ENCODE measurements at places on chromosomes 7 and 10.

DNA sequence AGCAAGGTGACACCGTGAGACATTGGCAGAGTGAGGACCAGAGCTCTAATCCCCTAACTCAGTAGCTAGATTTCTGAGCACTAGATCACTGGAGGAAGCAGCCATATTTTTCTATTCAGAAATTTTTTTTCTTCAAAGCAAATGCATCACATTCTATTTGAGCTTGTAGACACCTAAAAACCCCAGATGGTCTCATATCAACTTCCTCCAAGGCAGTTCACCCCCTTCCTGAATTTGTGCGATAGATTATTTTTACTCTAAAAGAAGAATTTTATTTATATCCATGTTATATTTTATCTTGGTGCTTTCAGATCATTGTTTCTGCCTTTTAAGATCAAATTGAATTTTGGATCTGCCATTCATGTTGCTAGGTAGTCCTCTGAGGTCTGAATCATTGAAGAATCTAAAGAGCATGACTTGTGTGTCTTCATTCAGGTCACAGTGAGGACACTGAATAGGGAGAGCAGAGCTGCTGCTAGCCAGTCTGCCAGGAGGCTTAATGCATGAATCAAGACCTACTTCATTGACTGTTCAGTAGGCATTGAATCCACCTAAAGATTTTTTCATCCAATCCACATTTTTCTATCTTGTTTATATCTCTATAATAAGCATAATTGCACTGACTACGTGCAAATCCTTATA is 92.9 kb upstream of the LRRTM3 start:
- DNase-seq = no peak

GRCh38 chr7:127017196-127017595 is 235.5 kb downstream of the GRM8 start:
- DNase-seq = no peak

DNA sequence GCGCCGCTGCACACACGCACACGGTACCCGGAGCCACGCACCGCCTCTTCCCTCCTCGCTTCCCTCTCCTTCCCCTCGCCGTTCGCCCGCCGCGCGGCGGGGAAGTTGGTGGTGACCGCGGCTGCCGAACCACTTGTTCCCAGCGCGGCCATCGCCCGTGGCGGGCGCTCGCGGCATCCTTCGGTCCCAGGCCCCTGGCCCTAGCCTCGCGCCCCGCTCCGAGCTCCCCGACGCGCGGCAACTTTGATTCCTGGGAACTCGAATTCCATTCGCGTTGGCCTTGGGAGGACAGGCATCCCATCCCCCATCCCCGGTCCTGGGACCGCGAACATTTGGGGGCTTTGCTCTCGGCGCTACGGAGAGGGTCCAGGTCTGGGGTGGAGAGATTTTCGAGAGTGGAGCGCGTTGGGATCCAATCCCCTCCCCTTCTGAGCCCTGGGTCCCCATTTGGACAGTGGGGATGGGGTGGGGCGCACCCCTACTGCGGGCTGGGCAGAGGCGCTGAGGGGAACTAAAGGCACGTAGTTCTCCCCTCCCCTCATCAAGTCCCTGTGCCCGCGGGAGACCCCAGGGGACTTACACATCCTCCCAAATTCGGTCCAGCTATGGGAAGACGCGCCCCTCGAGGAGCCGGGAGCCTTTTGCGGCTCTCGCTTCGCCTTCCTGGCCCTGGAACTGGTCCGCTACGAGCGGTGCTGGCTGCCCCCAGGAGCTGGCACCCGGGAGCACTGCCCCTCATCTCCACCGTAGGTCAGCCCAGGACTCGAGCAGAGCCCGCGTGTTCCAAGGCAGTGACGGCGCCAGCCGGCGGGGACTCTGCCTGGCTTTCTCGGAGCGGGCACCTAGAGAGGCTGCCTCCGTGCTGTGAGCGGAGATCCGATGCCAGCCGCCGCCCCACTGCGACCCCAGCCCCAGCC is 834 bp downstream of the CDH23 start:
- DNase-seq = no peak

- DNase-seq = no peak
Observed at GRCh38 chr10:67923551-67923950, 39.1 kb downstream of the SIRT1 start.

DNA sequence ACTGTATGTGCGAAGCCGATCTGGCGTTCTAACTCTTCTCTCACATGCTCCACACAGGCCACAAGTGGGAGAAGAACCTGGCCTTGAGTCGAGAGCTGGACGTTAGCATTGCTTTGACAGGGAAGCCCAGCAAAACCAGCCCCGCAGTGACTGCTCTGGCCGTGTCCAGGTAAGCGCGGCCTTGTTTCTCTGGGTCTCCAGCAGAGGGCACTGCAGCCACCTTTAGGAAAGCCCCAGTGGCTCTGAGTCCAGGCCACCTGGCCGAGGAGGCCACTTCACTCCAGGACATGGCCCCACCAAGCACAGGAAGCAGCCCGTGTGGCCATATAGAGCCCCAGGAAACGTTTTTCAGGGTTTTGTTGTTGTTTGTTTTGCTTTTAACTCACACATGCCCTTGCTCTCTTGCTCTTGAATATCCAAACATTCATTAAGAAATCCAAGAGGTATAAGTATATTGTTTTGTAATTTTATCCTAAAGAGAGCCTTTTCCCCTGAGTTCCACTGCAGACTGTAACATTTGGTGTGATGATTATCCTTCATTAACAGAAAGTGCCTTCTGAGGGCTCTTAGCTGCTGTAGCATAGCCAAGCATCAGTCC is 41.8 kb upstream of the LRRC18 start:
- DNase-seq = no peak

DNA sequence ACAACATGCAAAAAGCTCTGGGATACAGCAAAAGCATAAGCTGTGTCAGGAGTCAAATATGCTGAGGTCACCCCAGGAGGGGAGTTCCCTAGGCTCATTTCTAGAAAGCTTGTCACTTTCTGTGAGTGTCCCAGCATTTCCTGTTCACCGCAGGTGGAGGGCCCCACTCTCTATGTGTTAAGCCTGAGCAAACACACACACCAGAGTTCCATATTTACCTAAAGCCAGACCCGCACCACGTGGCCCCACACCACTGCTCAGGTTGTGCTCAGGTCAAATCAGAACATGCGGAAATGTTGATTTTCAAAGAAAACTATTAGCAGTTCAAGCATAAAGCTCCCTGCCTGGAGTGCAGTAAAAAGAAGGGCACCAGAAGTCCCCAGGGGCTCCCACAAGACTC is 259.6 kb upstream of the PPP2R2D start:
- DNase-seq = no peak

All from stimulated activated CD4-positive, alpha-beta T cell treated with anti-CD3 and anti-CD28 coated beads, Interleukin-15, amount 100 ng/mL, for 1 hour (primary cell).